Stomach (tissue), 19 donors: ENCODE measurements at places on chromosomes 12 and 14. TPM values are rescaled to one million over a fixed set of nuclear protein-coding genes. Genes with fewer than 3 reads are reported as not detected.

DNA sequence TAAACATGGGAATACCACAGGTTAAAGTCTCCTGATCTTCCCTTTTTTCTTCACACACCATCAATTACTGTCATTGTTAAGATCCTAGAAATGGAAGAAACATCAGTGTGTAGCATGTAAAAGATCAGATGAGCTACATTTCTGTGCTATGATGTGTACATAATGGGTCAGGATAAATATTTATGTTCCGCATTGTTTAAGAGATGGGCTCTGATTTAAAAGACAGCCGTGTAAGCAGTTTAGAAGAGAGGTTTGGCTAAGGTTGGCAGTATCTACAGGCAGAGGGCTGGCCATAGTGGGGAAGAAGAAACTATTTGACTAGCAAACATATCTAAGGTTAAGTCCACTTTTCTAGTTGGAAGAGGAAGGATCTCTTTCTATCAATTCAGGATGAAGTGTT is 49.4 kb downstream of the LRRC9 start:
- H3K36me3 ChIP-seq, result no peaks in the 10 kb centered on the region
- H3K27me3 ChIP-seq, result no peaks in the 10 kb centered on the region
- H3K27ac ChIP-seq, result no peak overlapping the region
- no peaks in the 10 kb centered on the region for H3K4me1 ChIP-seq
- no peak overlapping the region for H3K4me3 ChIP-seq

GRCh38 chr12:5034603-5035002 is 9.1 kb upstream of the KCNA5 start:
- no peaks in the 10 kb centered on the region for H3K36me3 ChIP-seq
- no peaks in the 10 kb centered on the region for H3K27me3 ChIP-seq
- no peak for DNase-seq
- H3K27ac ChIP-seq, result no peak overlapping the region

GRCh38 chr14:61033054-61033453 is 52.0 kb downstream of the SLC38A6 start:
- H3K27ac ChIP-seq, result no peak overlapping the region
- H3K36me3 ChIP-seq, result no peaks in the 10 kb centered on the region
- no peak for DNase-seq
- no peaks in the 10 kb centered on the region for H3K4me1 ChIP-seq
- H3K27me3 ChIP-seq, result no peaks in the 10 kb centered on the region

DNA sequence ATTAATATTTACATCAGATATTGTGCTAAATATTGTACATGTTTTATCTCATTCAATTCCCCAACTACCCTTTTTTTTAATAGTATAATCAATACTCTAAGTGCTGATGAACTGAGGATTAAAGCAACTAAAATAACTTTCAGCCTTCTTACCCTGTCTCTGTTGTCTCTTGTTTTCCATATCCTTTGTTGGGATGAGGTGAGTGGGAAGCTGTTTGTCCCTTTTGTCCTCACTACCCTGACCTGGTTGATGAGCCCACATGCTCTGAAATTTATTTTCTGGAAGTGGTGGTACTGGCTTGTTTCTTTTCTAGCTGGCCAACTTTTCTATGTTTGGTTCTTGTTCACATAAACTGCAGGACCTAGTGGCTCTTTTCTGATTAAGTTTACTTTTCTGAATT is 9.6 kb upstream of the ART4 start:
- H3K27me3 ChIP-seq, result no peaks in the 10 kb centered on the region
- no peak overlapping the region for H3K27ac ChIP-seq

- no peaks in the 10 kb centered on the region for H3K27me3 ChIP-seq
- no peak overlapping the region for H3K27ac ChIP-seq
- peaks cover 21% of the 10 kb centered on the region for H3K4me1 ChIP-seq
- peaks cover 8% of the 10 kb centered on the region for H3K36me3 ChIP-seq
- no peak for DNase-seq
- H3K4me3 ChIP-seq, result no peak overlapping the region
These were observed 156.3 kb upstream of the FKBP4 start for GRCh38 chr12:2638273-2639019.

GRCh38 chr12:112905451-112906089 is 1.2 kb upstream of the OAS1 start:
- peaks cover 2% of the 10 kb centered on the region for H3K36me3 ChIP-seq
- H3K4me1 ChIP-seq, result peaks cover 33% of the 10 kb centered on the region
- no peaks in the 10 kb centered on the region for H3K27me3 ChIP-seq
- no peak overlapping the region for H3K4me3 ChIP-seq

DNA sequence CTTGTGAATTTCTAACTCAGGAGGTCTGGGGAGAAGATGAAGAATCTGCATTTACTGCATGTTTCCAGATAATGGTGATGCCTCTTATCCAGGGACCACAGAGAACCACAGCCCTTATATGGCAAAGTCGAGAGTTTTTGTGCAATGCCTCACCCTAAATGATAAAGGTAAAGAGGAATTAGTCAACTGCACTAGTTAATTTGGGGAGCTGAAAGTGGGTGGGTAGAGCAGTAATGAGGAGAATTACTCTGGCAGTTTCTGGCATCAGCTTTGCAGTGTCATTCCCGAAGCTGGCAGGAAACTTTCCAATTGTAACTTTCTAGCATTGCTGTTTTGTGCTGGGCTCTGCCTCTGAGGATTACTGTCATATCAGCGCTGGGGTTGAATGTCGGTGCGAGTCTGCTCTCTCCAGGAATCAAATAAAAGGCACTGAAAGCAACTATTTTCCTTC is 10.3 kb downstream of the EGLN3 start:
- no peak overlapping the region for H3K27ac ChIP-seq
- DNase-seq, result peak; percentile 34
- no peaks in the 10 kb centered on the region for H3K27me3 ChIP-seq
- no peak overlapping the region for H3K4me3 ChIP-seq

- H3K36me3 ChIP-seq, result no peaks in the 10 kb centered on the region
- H3K27ac ChIP-seq, result no peak overlapping the region
- no peaks in the 10 kb centered on the region for H3K27me3 ChIP-seq
- DNase-seq, result peak; percentile 74
These were observed 216.9 kb downstream of the NTF3 start for GRCh38 chr12:5648692-5649359.

DNA sequence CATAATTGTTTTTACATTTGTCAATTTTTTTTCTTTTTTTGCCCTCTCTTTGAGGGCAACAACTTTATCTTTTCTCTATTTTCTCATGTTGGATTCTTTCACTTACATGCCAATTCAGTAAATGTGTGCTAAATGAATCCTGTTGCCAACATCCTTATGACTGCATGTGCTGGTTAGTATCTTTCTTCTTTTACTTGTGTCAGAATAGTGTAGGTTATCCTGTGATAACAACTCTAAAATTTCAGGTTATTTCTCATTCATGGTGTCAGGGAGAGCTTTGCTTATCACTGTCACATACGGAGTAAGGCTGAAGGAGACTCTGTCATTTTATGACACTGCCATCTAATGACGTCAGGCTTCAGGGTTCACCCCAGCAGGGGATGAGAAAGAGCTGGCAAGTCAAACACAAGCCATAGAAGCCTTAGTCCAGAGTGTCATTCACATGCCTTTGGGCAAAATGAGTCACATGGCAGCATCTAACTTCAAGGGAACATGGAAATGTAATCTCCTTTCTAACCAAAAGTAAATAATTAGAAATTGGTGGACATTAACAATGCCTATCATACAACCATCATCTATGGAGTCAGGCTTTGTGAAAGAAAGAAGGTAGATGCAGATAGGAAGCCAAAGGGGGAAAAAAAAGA is 242.5 kb upstream of the ATP2B1 start:
- peak; percentile 38 for DNase-seq
- H3K27me3 ChIP-seq, result no peaks in the 10 kb centered on the region
- H3K4me1 ChIP-seq, result peaks cover 13% of the 10 kb centered on the region
- H3K36me3 ChIP-seq, result no peaks in the 10 kb centered on the region
- no peak overlapping the region for H3K27ac ChIP-seq

DNA sequence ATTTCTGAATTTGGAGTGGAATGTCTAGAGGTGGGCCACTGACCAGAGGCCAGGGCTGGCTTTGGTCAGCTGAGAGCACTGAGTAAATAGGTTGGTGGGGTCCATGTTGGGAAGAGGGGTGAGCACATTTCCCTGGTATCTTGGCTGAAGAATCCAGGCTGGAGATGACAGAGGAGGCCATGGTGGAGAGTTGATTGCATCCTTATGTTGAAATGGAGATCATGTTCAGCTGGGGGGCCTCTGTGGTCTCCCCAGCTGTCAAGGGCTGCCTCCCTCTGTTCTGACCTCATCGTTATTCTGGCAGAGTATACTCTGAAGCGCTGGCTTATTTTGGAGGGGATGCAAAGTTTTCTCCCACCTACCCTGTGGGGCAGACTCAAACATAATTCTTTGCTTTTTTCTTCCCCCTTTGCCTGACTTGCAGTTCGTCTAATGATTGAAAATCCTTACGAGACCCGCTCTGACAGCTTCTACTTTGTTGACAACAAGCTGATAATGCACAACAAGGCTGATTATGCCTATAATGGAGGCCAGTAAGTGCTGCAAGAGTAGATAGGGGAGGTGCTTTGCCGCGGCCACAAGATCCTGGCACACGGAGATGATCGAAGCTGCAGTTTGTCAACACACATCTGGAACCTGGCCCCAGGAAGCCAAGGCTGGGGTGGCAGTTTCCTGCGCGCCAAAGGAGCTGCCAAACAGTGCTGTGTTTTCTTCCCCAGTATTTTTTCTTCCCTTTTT is 6.0 kb upstream of the ACADS start:
- H3K4me1 ChIP-seq, result peaks cover 14% of the 10 kb centered on the region
- H3K4me3 ChIP-seq, result no peak overlapping the region
- peak; percentile 37 for DNase-seq
- peaks cover 73% of the 10 kb centered on the region for H3K36me3 ChIP-seq

DNA sequence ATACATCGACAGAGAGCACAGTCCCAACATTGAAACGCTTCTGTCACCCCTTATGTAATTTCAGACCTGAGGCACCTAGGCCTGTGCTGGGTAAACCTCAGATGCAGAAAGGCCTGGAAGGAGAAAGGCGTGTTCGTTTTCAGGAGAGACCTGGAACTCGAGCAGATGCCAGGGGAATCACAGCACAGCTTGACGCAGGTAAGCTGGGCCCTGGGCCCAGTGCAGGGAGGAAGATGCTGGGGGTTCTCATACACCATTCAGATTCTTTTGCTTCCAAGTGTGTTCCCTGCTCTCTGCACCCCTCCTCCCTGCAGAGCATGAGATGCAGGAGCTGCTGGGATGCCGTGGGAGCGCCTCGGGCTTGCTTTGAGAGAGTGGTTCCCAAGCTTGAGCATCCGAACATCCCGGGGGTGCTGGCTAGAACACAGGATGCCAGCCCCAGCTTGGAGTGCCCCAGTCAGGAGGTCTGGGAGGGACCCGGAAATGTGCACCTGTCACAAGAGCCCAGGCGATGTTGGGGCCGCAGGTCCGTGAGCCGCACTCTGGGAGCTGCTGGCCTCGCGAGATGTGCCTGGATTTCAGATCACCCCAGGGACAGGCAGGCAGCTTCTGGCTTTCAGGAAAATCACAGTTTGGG is 35.9 kb downstream of the FZD10 start:
- no peak overlapping the region for H3K27ac ChIP-seq
- DNase-seq, result peak; percentile 22
- H3K36me3 ChIP-seq, result no peaks in the 10 kb centered on the region
- H3K4me1 ChIP-seq, result no peaks in the 10 kb centered on the region
- no peak overlapping the region for H3K4me3 ChIP-seq
- H3K27me3 ChIP-seq, result no peaks in the 10 kb centered on the region

DNA sequence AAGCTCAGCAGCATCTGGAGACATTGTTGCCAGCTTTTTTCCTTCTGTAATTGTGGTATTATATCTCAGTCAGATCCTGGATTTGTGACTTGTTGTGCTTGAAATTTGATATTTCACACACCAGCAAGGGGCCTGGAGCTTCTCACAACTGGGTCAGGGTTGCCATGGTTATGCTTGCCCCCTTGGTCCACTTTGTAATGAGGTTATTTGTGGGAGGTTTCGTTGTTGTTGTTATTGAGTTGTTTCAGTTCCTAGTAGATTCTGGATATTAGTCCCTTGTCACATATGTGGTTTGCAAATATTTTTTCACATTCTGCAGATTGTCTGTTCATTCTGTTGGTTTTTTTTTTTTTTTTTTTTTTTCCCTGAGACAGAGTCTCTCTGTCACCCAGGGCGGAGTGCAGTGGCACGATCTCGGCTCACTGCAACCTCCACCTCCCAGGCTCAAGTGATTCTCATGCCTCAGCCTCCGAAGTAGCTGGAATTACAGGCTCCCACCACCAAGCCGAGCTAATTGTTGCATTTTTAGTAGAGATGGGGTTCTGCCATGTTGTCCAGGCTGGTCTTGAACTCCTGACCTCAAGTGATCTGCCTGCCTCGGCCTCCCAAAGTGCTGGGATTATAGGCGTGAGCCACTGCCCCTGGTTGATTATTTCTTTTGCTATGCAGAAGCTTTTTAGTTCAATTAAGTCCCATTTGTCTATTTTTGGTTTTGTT is 80.6 kb upstream of the ETV6 start:
- H3K36me3 ChIP-seq, result no peaks in the 10 kb centered on the region
- H3K4me1 ChIP-seq, result no peaks in the 10 kb centered on the region

DNA sequence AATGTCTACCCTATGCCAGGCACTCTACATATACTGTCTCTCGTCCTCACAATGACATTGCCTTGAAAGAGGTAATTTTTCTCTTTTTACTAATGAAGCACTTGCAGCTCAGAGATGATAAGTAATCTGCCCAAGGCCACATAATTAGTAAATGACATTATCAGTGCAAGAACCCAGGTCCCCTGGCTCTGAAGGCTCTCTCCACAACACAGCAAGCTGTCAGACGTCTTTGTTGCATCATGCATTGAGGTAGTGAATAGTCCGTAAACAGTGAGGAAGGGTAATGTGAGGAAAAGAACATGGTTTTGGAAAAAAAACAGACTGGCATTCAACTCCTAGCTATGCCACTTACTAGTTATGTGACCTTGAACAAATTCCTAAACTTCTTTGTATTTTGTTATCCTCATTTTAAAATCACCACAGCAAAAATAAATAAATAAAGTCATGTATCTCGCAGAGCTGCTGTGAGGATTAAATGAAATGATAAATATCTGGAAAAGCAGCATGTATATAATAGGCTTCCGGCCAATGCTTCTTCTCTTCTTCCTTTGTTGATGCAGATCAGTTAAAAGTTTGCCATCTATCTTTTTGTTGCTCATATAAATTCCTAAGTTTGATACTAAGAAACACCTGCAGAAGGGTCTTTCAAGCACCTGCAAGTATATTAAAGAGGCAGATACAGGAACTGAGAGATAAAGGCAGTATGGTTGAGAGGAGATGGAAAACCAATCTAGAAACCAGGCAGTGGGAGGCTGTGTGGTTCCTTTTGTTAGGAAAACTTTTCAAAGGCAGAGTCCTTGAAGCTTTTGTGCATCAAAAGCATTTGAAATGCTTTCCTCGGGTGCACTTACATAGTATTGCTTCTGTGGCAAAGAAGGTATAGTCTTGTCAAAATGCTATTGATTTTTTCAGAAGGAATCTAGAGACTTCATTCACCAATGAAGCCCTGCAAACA is 82.8 kb downstream of the BTG1 start:
- H3K27ac ChIP-seq, result no peak overlapping the region
- peaks cover 27% of the 10 kb centered on the region for H3K4me1 ChIP-seq
- no peak overlapping the region for H3K4me3 ChIP-seq
- no peak for DNase-seq
- no peaks in the 10 kb centered on the region for H3K27me3 ChIP-seq
- no peaks in the 10 kb centered on the region for H3K36me3 ChIP-seq

Gene AKAP5
- total RNA-seq, result 0.72 TPM

Gene SPTB
- total RNA-seq, result not detected

Gene CD9
- total RNA-seq, result 78.2 TPM

Gene GALNT16
- total RNA-seq, result 0.58 TPM

Gene NDUFA12
- total RNA-seq, result 50.0 TPM

Gene GOLGA5
- 17.4 TPM for total RNA-seq

Gene A2ML1
- not detected for total RNA-seq

Gene IGF1
- total RNA-seq, result 14.5 TPM

Gene CLEC4D
- total RNA-seq, result not detected

Gene KCNK10
- 8.7 TPM for total RNA-seq
